ENCODE measurements at places on chromosomes 5 and 9. TPM values are rescaled to one million over a fixed set of nuclear protein-coding genes. Genes with fewer than 3 reads are reported as not detected.

- no peak for DNase-seq
Observed at GRCh38 chr9:82363198-82363597, 374.6 kb downstream of the SPATA31D1 start.

Gene PCDHGA8
- total RNA-seq = 0.31 TPM

GRCh38 chr5:136529081-136529480, 163.7 kb upstream of the TRPC7 start:
- peak; percentile 31 for DNase-seq

GRCh38 chr9:137115394-137116026, 977 bp upstream of the DPP7 start:
- DNase-seq = no peak

Gene COL5A1
- total RNA-seq = 205 TPM

- DNase-seq = no peak
Observed at GRCh38 chr9:126692041-126692758, 78.5 kb downstream of the LMX1B start.

DNA sequence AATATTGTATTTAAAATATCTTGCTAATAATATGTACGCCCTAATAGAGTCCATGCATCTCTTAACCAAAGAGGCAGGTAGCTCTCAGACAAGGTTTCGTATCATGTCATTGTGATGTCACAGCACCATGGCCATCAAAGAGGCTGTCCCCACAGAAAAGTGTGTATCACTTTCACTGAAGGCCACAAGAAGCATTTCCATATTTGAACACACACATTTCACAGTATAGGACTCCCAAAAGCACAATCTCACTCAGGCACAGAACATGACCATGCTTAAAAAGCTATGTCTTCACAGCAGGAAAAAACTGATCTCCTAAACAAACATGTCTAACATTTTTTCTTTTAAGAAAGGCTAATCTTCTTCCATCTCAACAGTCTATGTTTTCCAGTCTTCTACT, 133.8 kb downstream of the DENND1A start:
- DNase-seq = no peak

DNA sequence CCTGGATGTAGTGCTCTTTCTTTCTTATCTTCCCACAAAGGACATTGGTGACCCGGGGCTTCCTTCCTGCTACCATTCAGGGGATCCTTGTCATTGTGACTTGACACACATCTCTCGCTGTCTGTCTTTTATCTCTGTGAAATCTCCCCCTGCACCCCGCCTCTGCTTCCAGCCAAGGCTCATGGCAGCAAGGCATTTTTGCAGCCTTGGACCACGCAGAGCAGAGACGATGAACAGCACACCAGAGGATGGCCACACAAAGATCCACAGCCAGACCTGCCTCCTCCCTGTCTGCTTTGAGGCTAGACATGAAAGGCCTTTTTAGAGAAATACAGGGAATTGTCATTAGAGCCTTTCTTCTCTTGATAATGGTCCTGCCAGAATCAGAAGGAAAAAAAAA, 549.1 kb downstream of the CDK5RAP2 start:
- DNase-seq = no peak

DNA sequence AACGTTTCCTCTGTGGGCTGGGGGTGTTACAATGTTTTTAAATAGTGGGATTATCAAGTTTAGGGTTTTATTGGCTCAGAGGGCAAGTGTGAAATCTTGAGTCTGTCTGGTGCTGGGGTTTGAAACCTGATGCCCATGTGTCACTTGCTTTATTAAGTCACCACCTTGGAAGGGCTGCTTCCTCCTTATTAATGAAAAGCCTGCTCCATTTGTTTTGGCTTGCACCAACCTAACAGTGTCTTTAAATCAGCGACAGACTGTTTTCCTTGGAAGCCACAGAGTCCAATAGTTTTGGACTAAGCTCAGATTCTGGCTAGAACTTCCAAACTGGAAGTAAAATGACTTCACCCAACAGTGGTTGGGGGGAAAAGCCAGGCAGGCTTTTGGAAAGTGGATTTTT, 10.7 kb upstream of the PALM2AKAP2 start:
- DNase-seq = no peak

Gene DCTN3
- total RNA-seq = 98.4 TPM

DNA sequence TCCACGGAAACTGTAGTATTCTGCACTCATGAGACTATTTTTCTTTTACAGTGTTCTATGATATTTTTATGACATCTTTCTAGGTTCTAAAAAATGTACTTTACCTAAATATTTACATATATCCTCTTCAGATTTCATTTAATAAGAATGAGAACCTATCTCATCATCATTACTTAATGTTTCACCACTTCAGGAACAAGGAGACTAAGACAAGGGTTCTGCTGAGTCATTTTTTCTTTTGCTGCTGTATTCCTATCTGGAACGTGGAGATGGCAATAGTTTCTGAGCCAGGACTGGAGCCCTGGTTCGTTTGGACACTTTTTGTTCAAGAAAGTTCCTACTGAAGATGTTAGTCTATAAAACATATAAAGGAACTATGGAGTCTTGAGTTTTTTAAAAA, 258.2 kb upstream of the MAP3K1 start:
- no peak for DNase-seq

Gene FBLL1
- total RNA-seq = not detected

Gene EIF4E1B
- total RNA-seq = not detected

DNA sequence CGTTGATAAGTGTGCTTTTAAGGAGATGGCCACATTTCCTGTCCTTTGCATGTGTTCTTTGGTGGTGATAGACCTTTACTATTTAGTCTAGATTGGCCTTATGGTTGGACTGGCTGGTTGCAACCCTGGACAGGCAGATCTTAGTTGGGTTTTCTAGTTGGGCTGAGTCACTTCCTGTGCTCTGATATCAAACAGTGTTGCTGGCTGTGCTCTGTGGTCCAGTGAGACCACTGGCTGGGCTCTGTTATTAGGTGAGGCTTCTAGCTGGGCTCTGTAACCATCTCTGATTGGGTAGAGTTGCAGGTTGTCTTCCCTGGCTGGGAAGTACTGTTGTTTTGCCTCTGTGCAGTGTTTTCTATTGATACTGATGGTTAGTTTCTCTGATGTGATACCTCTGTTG, 432.5 kb downstream of the LRRC70 start:
- no peak for DNase-seq

- no peak for DNase-seq
Observed at GRCh38 chr5:89276566-89277305, 393.8 kb upstream of the MEF2C start.

GRCh38 chr9:136104916-136105315, 9.8 kb upstream of the NACC2 start:
- no peak for DNase-seq

Gene LCN15
- total RNA-seq = not detected

DNA sequence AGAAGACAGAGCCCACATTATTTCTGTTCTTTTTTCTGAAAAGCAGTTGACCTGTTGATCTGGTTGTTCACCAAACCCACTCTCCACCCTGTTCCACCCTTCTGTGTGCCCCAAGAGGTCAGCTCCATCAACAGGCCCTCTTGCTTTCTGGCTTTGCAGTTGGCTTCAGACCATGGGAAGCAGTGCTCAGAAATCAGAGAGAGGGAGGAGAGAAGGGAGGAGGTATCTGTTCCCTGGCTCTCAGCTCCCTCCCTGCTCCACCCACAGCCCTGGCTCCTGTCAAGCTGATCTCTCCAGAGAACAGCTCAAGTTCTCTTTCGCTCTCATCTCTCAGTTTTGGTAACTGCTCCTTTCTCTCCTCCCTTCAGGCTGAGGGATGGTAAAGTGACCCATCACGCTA, 144.2 kb upstream of the RAI14 start:
- no peak for DNase-seq

DNA sequence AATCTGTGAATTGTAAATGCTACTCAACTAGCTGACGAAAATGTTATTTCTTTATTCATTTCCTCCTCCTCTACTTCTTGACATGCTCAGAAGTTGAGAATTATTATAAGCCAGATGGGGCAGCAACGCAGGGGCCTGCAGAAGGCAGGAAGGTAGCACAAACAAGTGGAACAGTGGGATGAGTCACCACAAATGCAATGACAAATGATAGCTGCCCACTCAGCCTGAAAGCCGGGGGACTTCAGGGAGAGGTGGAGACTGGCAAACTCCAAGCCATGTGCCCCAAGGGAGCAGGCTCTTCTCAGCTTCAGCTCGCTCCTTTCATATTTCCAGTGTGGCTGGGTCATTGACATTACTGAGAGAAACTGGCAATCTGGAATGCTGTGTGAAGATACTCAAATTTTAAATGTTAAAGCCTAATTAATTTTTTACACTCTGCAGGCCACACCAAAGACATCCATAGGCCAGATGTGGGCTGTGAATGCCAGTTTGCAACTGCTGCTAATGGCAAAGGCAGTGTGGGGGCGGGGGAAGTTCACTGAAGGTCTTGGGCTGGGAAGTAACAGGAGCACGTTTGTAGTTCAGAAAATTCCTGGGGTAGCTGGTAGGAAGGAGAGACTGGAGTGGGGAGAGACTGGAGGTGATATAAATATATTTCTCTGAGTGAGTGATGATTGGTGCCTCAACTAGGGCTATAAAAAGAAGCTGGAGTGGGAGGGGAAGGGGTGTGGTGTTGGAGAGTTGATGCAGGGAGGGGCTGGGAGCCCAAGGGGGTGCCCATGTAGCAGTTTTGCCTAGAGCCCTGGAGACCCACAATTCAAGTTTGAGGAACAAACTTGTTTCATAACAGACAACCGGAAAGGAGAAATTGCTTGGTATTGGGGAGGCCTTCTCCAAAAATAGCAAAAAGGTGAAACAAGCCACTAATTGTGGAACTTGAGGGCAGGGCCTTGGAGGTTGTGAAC, 20.8 kb upstream of the ADRB2 start:
- DNase-seq = peak; percentile 66

GRCh38 chr5:129094924-129095899, 663 bp downstream of the ISOC1 start:
- peak; percentile 16 for DNase-seq

- DNase-seq = peak; percentile 18
Observed at GRCh38 chr5:41510176-41510831, at the start of gene PLCXD3. Gene PLCXD3, minus strand, starts transcription at chr5:41510601. Its CDS starts 75 bp downstream, at chr5:41510526.

DNA sequence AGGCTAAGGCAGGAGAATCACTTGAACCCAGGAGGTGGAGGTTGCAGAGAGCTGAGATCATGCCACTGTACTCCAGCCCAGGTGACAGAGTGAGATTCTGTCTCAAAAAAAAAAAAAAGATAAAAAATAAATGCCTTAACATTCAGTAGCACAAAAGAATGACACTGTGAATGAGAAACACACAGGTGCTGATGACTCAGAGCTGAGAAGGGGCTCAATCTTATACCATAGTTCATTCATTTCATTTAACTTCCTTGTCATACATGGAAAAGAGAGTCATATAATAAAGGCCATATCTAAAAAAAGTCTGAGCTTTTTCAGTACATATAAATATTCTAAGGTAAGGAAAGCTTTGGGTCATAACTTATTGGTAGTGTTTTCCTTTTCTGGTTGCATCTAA, 40.6 kb downstream of the WWC1 start:
- DNase-seq = no peak

Gene ASPN
- total RNA-seq = not detected
